Upper lobe of right lung (tissue), 1 donor: ENCODE measurements at places on chromosomes 7 and 10. TPM values are rescaled to one million over a fixed set of nuclear protein-coding genes. Genes with fewer than 3 reads are reported as not detected.

Gene FBXL13
- total RNA-seq = 3.0 TPM

Gene UNC5B
- total RNA-seq = 16.0 TPM

Gene PTF1A
- total RNA-seq = not detected

Gene AKR1B15
- total RNA-seq = not detected

Gene SPOCK2
- 187 TPM for total RNA-seq

GRCh38 chr10:14742382-14742781 lies 32.3 kb downstream of the FAM107B start:
- H3K27me3 ChIP-seq = no peaks in the 10 kb centered on the region
- H3K4me3 ChIP-seq = no peak overlapping the region
- no peak for DNase-seq
- no peak overlapping the region for H3K27ac ChIP-seq
- no peaks in the 10 kb centered on the region for H3K36me3 ChIP-seq

GRCh38 chr7:155222061-155222460 lies 75.6 kb upstream of the INSIG1 start:
- no peak for DNase-seq
- H3K4me3 ChIP-seq = no peak overlapping the region
- H3K4me1 ChIP-seq = no peaks in the 10 kb centered on the region
- H3K27ac ChIP-seq = no peak overlapping the region

GRCh38 chr7:141844256-141844655 lies 3.0 kb upstream of the PRSS37 start:
- no peaks in the 10 kb centered on the region for H3K4me1 ChIP-seq
- no peaks in the 10 kb centered on the region for H3K27me3 ChIP-seq
- no peaks in the 10 kb centered on the region for H3K36me3 ChIP-seq
- H3K27ac ChIP-seq = no peak overlapping the region

- DNase-seq = no peak
- no peaks in the 10 kb centered on the region for H3K36me3 ChIP-seq
- H3K27ac ChIP-seq = no peak overlapping the region
- H3K27me3 ChIP-seq = peaks cover 10% of the 10 kb centered on the region
Observed at GRCh38 chr10:1289591-1289990, 233.4 kb downstream of the WDR37 start.
